ENCODE measurements at places on chromosomes 12 and 14.

DNA sequence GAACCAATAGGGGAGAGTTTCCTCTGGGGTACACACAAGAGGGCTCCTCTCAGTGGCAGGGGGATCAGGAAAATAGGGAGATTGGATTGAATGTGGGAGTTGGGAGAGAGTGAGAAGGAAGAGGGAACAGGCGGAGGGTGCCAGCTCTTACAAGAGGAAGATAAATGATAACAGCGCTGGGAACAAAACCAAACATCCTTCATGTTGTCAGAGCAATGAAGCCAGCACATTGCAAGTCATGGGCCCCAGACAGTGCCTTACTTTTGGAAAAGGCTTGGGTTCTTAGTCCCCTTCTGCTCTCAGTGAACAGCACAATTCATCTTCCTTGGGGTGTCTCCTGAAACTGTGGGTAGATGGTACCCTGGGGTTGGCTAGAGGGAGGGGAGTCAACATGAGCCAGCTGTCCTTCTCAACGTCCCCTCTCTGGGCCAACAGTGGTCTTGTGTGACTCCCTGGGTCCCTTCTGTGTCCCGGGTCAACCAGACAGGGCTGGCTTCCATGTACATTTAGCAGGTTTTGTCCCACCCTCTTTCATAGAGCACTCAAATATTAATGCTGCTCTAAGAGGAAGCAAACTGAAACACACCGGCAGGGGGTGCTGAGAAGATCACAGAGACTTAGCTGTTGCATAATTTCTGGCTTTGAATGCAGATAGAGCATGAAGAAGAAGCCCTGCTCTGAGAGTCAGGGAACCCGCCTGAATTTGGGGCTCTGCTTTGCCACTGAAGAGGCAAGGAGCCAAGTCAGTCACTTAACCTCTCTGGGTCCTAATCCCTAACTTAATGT lies 138.5 kb downstream of the ESRRB start:
- DNase-seq, result no peak

DNA sequence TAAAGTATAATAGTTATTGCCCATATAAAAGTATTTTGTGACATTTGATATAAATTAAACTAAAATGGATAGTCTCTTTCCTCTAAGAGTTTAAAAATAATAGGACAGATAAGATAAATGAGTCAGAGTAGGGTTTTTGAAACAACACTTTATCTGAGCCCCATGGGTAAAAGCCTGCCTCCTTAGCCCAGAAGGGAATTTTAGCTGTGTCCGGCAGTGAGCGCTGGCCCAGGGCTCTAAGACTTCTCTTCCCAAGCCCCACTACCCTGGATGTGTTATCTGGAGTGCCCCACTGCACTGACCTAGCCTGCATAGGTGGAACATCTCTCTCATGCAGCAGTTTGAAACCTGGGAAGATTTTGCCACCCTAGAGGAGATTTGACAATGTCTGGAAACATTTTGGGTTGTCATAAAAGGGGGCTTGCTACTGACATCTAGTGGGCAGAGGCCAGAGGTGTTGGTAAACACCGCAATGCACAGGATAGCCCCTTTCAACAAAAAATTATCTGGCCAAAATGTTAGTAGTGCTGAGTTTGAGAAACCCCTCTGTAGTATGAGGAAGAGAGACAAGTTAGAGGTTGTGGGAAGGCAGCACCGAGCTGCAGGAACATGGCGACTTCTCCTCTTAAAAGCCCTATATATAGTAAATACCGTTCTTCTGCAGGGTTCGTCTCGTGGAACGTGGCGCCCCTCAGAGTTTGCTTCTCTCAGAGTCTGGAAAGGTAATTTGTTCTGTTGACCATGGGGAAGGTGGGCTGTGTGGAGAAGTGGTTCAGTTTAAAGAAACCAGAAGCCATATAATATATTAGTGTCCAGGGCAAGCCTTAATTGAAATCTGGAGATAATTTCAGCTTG lies 29.3 kb upstream of the ATF1 start:
- no peak for DNase-seq

DNA sequence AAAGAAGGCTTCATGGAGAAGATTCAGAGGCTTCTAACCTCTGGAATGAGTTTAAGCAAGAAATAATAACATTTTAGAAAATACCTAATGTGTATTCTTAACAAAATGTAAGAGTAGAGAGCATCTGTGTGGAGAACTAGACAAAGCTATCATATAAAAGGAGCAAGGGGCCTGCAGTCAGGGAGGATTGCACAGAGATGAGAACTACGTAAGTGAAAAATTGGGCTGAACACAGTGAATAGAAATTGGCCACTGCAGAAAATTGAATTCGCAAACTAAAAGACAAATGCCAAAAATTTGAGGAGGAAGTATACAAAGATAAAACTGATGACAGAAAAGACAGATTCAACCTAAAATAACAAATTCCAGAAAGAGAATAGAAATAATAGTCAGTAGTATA lies 92.8 kb downstream of the TGFB3 start:
- DNase-seq, result no peak

GRCh38 chr12:132311201-132311915 lies 18.0 kb downstream of the GALNT9 start:
- no peak for DNase-seq

- no peak for DNase-seq
Measured at GRCh38 chr14:44565968-44566367, 58.9 kb upstream of the FSCB start.

GRCh38 chr14:58882577-58883018 lies 244.8 kb downstream of the DACT1 start:
- DNase-seq, result no peak

- no peak for DNase-seq
Measured at GRCh38 chr12:85626001-85626783, 210.0 kb downstream of the RASSF9 start.

- DNase-seq, result no peak
Measured at GRCh38 chr14:26856876-26857518, 259.2 kb upstream of the NOVA1 start.

DNA sequence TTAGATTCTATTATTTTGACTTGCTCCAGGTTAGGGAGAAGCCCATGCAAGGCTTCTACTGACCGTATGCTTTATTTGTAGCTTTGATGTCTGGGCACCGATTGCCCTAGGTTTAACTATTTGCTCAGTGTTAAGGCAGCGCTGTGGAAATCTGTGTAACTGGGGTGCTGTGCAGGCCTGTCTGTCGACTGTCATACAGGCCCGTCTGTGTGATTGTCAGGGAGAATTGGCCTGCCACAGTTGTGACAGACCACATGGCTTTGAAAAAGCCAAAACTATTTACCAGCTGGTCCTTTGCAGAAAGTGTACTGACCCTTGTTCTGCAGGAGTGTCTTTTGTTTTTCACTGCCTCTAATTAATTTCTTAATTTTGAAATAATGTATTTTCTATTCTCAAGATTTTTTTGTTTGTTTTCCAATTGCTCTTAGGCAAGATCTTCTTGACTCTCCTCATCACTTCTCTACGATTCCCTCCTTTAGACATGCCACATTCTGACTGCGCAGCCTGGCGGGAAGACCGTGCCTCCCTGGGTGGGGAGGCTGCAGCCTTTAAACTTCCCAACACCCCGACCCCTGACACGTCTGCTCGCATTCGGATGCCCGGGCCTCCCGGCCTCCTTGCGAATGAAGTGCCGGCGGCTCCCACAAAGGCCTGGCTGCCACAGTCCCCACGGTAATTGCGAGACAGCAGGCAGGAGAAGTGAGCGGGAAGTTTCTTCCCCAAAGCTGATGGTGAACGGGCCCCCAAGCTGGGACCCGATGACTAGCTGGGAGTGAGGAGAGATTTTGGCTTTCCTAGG lies 99.0 kb upstream of the EVL start:
- DNase-seq, result no peak

- DNase-seq, result no peak
Measured at GRCh38 chr12:27607591-27607990, 83.6 kb downstream of the PPFIBP1 start.

DNA sequence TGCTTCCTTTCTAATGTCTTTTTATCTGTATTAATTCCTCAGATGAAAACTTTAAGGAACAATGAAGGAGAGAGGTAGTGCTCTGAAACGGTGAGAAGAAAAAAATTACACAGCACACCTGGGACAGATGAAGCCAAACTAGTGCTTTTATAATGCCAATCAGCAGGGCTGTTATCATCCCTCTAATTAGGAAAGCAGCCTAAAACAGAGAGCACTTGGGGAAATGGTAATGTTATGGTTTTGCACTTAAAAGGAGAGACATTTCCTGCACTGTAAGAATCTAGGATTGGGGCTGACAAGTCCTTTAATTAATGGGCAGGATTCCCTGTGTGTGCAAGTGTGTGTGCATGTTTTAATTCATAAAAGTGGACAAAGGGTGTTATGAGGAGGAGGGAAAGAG lies 4.8 kb upstream of the LMO3 start:
- no peak for DNase-seq

GRCh38 chr14:72013721-72014345 lies 81.6 kb downstream of the RGS6 start:
- no peak for DNase-seq

DNA sequence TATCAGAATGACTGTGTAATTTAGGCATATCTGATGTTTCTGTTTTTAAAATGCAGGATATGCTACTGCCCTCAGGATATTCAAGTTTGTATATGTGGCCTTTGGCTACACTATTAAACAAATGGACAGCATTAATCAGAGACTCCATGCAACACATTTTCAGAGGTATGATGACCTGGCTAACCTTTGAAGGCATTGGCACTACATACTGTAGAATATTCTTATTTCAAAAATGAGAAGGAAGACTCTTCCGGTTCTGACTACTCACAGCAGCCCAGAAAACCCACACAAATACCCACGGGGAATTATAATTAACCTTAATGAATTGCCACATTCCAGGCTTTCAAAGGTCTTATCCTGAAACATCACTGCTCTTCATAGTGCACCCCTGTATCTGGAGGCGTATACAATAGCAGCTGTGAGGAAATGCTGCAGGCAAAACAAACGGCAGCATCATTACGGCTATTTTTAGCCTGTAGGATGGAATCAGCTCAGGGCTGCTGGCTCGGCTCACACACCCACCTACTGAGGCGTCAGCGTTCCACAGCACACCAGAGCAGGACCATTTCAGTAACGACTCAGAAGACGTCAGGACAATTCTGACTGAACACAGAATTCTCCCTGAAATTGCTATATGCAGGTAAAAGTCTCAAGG lies 648.5 kb downstream of the RPS29 start:
- DNase-seq, result no peak

DNA sequence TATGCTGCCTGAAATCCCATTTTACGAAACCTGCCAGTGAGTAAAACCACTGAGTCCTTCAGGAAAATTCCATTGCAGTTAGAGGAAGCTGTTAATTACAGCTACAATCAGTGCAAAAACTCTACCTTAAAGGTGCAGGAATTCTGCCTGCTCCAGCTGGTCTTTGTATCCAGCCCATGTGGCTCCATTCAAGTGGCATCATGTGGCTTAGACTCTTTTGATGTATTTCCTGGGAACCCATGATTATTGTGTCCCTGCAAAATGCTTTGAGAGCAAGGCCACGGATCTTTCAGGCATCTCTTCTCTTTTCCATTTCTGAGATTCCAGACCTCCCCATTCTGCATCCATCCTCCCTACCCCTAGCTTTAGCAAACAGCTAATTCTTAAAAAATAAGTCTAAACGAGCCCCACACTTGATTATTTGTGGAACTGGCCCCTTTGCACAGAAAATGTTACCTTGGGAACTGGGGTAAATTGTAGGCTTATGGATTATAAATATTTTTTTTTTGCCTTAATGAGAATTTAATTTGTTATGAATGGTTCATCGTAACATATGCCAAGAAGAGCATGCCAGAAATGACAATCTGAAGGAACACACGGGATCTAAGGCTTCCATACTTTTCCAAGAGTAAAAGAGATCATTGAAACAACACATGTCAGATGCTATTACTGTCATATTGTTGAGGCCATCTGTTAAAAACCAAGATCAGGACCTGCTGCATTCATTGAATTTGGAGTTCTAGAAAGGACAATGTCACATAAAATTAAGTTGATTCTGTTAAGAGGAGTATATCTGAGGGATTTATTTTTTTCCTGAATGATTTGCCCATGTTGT lies 144.6 kb downstream of the TPH2 start:
- no peak for DNase-seq

DNA sequence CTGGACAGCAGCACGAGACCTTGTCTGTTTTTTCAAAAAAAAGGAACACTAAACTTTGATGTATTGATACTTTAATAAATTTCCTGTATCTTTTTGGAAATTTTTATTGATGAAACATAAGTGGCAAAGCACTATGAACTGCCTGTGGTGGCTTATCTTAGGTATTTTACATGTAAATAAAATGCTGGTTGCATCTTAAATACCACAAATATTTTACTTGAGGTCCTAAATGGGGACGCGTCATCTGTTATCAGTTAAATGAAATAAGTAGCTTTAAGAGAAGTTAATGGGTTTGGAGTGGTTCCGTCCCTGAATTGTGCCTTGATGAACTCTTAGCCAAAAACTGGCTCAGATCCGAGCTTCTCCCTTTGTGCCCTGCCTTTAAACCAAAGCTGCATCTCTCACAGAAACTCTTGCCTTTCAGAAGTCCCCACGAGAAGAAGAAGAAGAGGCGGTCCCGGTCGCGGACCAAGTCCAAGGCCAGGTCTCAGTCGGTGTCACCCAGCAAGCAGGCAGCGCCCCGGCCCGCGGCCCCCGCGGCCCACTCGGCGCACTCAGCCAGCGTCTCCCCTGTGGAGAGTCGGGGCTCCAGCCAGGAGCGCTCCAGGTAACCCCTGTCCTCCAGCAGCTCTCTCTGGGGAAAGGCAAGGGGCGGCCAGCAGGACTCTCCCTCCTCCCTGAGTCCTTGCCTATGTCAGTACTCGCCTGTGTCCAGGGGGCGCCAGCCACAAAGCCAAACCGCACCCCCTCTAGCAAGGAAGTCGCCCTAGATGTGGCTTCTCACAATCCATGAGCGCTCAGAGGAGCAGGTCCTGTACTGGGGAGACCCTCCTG lies 31.2 kb upstream of the MMP17 start:
- no peak for DNase-seq

GRCh38 chr12:124422142-124422569 lies 127.3 kb downstream of the RFLNA start:
- no peak for DNase-seq

DNA sequence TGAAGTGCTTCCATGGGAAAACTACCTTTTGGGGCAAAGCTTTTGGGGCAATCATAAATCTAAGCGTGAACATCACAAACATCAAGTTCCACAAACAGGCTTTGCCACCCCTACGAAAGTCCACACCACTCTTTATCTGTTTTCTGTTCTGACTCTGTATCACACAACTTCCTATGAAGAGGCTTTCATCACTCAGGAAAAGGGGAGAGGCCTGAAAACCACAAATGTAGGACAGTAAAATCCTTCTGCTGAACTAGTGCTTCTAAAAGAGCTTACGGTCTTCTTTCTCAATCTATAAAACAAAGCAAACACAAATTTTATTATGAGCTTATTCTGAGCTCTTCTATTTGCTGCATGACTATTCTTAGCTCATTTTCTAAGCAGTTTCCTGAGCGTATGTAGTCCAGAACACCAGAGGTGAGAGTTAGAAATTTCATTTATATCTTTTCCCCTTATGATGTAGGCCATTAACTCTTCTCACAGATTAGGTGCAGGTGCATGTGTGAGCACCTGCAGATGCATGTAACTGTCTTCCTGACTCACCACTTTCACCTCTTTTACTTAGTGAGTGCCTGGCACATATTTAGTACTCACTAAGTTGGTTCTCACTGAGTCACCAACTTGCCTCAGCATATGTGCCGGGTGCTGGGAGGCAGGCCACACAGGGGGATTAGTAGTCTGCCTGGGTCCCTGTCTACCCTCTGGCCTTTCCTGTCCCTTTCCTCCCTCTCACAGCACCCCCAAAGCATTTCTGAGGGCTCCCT lies 32.9 kb upstream of the SYCP3 start:
- DNase-seq, result no peak

Measured in right renal cortex interstitium (tissue), 3 donors.